ENCODE measurements at places on chromosomes 1 and 21.

DNA sequence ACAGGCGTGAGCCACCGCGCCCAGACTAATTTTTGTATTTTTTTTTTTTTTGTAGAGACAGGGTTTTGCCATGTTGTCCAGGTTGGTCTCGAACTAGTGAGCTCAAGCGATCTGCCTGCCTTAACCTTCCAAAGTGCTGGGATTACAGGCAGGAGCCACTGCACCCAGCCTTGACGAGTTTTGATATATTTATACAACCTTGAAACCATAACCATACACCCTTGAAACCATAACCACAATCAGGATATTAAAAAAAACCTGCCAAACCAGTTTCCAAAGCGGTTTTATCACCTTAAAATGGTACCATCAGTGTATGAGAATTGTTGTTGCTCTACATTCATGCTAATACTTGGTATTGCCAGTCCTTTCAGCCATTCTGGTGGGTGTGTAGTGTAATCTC, 3.7 kb upstream of the PHACTR4 start:
- no peak for DNase-seq

DNA sequence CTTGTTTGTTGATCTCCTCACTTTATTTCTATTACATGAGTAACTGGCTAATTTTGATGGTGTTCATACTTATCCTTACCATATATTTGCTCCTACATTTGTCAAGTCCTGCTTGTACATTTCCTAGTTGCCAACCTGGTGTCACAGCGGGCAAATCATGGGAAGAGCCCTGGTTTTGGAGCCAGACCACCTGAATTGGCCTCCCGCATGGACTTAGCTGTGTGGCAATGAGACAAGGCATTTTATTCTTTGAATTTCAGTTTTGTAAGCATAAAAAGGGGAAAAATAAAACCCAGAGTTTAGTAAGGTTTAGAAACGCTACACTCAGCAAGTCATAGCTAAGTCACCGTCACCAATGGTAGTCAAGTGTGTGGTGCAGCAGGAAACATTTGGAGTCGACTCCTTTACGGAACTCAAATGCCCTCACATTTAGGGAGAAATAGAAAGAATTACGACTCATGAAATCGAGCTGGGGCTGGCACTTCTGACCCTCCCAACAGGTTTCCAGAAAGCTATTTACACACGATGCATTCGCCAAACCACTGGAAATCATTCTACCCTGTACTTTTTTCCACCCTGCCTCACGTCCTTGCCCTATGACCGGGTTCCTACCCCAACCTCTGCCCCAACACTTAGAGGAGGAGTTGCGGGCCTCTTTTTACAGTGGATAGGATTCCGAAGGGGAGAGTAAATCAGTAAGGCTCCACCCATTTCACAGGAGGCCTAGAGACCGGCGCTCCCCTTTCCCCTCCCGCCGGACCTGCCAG, 492 bp upstream of the PGM1 start:
- no peak for DNase-seq

DNA sequence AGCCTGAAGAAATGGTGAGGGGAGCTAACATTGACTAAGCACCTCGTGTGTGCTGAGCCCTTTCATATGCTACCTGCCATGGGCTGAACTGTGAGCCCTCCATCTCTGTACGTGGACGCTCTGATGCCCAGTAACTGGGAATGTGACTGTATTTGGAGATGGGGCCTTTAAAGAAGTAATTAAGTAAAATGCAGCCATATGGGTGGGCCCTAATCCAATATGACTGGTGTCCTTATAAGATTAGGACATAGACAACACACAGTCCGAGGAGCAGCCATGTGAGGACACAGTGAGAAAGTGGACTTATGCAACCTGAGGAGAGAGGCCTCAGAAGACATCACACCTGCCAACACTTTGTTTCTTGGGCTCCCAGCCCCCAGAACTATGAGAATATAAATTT, 92.7 kb upstream of the ATP1B1 start:
- no peak for DNase-seq

DNA sequence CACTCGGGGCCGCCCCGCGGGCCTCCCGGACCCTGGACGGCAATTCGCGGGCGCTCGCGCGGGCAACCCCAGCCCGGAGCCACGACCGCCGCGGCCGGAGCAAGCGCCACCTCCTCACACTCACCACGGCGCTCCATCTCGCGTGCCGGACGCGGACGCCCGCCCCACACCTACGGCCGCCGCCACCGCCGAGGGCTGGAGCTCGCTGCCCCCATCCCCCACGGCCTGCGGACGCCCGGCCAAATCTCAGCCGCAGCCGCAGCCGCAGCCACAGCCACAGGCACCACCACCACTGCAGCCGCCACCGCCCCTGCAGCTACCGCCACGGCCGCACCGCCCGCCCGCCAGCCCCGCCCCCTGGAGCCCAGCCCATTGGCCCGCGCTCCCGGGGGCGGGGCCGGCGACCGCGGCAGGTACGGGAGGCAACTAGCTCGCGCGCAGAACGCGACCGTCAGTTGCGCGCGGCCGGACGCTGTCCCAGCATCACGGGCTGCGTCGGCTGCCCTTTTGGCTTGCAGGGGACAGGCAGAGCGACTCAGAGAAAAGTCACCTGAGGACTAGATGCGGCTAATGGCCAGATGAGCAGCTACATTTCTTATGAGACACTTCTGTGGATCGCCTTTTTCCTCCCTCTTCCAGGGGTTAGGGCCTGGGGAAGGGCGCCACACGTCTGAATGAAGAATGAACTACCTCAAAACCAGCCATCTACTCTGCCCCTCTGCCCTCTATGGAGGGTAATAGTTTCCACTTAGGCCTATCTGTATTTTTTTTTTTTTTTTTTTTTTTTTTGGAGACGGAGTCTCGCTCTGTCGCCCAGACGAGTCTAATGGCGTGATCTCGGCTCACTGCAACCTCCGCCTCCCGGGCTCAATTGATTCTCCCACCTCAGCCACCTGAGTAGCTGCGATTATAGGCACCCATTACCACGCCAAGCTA, at the start of gene ARHGAP29:
TSS of gene ARHGAP29 (minus strand) at position 294 of the 936 bp plus-strand sequence. CDS start 5,973 bp downstream, outside the sequence.
- DNase-seq = peak; percentile 62

- no peak for DNase-seq
These were observed 116.8 kb downstream of the CASZ1 start for GRCh38 chr1:10679496-10680220.

GRCh38 chr1:11453742-11454491, 25.0 kb upstream of the DISP3 start:
- no peak for DNase-seq

- DNase-seq = no peak
These were observed 82.5 kb upstream of the MAP1LC3C start for GRCh38 chr1:242081446-242081845.

DNA sequence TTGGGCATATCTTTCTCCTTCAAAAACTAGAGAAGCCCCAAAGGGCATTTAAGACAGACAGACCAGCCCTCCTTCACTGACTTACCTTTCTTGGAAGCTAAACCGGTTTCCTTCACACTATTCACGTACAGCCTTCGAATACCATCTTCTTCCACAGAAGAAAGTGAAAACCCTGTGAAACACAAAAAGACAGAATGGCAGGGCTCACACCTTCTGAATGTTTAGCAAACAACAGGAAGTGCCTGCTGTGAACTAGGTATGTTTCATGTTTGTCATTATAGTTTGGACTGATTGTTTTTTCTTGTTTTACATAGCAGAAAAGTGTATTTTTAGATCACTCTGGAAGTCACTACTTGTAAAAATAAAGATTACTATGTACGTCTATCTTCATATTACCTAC, 148.6 kb upstream of the KRTAP19-8 start:
- DNase-seq = no peak

GRCh38 chr1:203181586-203182386, 4.7 kb downstream of the CHI3L1 start:
- DNase-seq = no peak

Data from hematopoietic multipotent progenitor cell treated with erythropoietin and hydrocortisone succinate and interleukin-3 and kit ligand, for 15 days (in vitro differentiated cells).